ENCODE measurements at places on chromosomes 7 and 10.

GRCh38 chr7:141320287-141320686, 230.9 kb upstream of the AGK start:
- no peak for DNase-seq

GRCh38 chr10:25125201-25125611, 49.6 kb upstream of the GPR158 start:
- no peak for DNase-seq

GRCh38 chr10:66625709-66626590, 299.9 kb upstream of the LRRTM3 start:
- no peak for DNase-seq

GRCh38 chr7:100400656-100401055, 27.4 kb downstream of the PILRA start:
- DNase-seq, result no peak

DNA sequence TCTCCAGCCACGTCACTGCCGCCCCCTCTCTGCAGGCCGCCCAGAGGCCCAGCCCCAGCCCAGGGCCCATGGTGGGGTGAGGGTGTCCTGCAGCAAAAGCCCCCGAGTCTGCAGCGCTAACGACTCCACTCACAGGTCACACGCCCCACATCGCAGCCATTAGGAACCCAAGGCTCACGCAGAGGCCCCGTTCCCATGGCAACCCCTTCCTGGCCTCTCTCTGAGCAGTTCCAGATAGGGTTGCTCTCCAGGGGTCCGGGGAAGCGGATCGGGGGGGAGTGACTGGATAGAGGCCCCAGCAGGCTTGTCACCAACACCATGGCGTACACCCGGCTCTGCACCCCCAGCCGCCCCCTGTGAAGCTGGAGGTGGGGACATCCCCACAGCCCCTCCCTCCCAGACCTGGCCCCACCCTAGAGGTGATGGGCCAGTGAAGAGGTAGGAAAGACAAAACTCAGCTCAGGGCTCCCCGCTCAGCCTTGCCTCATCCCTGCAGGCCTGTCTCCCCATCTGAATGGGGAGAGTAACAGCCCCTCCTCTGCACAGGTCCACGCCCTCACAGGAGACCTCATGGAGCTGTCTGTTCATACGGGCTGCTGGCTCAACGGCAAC, 41.2 kb downstream of the TNRC18 start:
- DNase-seq, result no peak

DNA sequence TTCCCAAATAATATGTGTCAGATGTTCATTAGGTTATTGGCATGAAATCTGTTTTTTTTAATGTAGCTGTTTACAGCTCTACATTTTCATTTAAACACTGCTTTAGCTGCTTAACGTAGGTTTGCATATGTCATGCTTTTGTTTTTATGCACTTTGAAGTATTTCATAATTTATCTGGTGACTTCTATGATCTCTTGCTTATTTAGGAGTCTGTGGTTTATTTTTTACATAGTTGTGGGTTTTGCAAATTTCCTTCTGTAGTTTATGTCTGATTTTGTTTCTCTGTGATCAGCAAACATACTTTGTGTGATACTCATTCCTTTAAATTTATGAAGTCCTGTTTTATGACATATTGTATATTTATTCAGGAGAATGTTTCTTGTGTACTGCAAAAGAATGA, 606.5 kb upstream of the PFKP start:
- DNase-seq, result no peak

- no peak for DNase-seq
Observed at GRCh38 chr10:78375854-78376785, 342.5 kb downstream of the RPS24 start.

DNA sequence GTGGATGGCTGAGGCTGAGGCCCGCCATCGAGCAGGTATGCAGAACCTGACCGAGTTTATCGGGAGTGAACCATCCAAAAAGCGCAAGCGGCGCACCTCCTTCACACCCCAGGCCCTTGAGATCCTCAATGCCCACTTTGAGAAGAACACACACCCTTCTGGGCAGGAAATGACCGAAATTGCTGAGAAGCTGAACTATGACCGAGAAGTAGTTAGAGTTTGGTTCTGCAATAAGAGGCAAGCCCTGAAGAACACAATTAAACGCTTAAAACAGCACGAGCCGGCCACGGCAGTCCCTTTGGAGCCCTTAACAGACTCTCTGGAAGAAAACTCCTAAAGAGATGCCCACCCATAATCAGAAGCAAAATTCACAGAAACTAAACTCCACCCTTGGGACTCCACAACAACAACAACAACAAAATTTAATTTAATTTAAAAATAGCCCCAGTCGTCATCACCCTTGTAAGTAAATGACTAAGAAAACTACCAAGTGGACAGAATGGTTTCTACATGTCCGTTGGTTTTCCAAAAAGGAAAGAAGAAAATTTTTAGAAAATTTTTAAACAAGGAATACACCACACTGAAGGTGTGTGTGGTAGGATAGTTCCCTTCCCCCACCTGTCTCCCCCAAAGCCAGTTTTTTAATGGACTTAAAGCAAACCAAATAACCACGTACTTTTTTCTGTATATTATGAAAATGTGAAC, 101.7 kb upstream of the YAE1 start:
- no peak for DNase-seq

DNA sequence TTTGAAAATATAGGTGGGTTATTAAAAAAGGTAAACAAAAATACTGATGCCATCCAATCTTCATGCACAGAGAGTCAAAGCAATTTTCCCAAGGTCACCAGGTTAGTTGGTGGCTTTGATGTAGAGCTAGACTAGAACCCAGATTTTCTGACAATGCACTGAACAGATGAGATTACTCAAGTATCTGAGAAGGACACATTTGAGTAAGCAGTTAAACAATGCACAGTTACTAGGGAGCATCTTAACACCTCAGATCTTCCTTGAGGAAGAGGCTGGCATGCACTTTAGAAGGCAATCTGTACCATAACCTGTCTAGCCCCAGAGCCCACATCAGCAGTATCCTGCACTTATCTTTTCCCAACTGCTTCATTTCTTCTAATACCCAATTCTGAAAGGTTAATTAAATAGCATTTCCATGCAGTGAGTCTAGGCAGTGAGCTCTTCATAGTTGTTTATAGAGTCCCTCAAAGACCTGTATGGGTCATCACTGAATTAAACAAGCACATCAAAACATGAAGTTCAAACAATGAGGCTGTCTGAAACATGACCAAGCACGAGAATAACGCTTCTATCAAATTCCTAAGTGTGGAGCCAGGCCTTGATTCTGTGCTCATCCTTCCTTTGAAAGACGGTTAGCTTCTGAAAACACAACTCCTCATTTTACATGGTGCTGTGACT, 38.2 kb upstream of the ANK3 start:
- DNase-seq, result no peak

DNA sequence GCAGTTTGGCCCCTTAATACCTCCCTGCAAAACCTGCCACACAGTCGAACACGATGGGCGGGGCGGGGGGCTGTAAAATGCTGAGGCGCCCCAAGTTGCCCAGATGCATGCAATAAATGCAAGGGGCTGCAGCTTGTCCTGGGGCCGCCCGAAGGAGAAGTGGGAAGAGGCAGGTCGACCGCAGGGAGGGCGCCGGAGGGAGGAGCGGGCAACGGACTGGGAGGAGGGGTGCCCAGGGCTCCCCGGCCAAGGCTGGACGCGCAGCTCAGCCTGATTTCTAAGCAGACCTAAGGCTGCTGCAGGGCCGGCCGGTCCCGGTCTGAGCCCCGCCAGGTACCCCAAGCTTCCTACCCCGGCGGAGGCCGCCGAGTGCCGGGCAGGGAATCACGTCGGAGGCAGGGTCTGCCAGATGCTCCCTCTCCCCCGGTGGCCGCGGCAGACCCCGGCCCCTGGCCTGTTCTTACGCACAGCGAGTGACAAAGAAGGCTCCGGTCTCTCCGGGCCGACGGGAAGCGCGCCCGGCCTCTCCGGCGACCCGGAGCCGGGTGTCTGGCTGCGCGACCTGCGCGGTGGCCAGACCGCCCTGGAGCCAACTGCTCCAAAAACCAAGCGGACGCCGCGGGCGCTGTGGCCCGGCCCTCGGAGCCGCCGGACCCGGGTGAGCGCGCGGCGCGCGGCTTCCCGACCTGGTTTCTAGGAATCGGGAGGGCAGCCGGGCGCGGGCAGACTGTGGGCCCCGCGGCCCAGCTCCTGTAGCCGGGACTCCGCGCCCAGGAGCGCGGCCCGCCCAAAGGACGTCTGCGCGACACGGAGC, 744 bp upstream of the EBF3 start:
- DNase-seq, result no peak

GRCh38 chr10:21171197-21171935, 274.3 kb upstream of the NEBL start:
- DNase-seq, result no peak

Data from left ventricle myocardium inferior (tissue), 1 donor.